Aorta (tissue), 5 donors: ENCODE measurements at places on chromosomes 6 and 20. TPM values are rescaled to one million over a fixed set of nuclear protein-coding genes. Genes with fewer than 3 reads are reported as not detected.
A peak's percentile ranks its signal among the peaks of the same experiment; 100 is the strongest.

GRCh38 chr6:22132656-22133055 lies 164.2 kb downstream of the PRL start:
- no peak overlapping the region for H3K4me3 ChIP-seq
- no peak overlapping the region for H3K27ac ChIP-seq

DNA sequence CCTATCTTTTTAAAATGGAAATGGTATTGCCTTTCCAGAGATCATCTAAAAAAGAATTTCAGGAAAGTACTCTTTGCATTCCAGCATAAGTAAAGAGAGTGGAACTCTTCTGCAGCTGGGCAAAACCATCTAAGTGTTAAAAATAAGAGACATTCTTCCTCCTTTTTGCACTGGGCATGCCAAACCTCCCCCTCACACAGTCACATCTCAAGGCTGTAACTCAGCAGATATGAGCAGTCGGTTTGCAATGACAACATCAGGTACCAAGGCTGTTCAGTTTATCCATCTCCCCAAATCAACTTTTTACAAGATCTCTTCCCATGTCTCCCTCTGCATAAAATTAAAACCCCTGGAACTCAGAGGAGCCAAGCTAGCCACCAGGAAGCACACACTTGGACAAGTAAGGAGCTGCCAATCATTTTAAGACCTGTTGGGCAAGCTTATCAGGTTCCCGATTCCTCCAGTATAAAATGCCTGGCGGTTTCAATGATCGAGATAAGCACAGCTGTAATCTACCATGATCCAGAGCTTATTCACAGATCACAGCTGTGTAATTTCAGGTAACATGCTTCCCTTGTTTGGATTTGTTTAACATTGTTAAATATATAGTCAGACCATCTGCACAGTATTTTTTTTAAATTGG lies 23.2 kb downstream of the ID4 start:
- no peaks in the 10 kb centered on the region for H3K36me3 ChIP-seq
- H3K4me1 ChIP-seq = no peaks in the 10 kb centered on the region
- no peak for DNase-seq

DNA sequence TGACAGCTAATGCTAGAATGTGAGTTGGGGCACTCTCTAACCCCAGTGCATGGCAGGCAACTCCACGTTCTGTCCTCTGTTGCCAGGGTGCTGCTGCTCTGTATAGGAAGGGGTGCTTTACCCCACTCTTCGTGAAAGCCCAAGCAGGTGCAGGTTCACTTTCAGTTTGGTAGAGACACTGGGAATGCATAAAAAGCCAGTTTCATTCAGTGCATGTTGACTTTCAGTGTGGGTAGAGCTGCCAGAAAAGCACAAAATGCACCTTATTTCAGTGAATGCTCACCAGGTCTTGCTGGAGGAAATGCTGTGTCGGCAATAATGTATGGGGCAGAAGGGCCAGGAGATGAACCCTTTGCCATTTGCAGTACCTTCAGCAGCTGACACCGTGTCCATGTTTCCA lies 62.1 kb upstream of the ADGRB3 start:
- H3K4me1 ChIP-seq = no peaks in the 10 kb centered on the region
- H3K27me3 ChIP-seq = no peaks in the 10 kb centered on the region
- no peak overlapping the region for H3K4me3 ChIP-seq
- H3K36me3 ChIP-seq = no peaks in the 10 kb centered on the region

GRCh38 chr6:163489584-163489983 lies 75.1 kb downstream of the QKI start:
- H3K36me3 ChIP-seq = no peaks in the 10 kb centered on the region
- no peak overlapping the region for H3K4me3 ChIP-seq
- no peaks in the 10 kb centered on the region for H3K27me3 ChIP-seq
- H3K27ac ChIP-seq = no peak overlapping the region
- no peak for DNase-seq

DNA sequence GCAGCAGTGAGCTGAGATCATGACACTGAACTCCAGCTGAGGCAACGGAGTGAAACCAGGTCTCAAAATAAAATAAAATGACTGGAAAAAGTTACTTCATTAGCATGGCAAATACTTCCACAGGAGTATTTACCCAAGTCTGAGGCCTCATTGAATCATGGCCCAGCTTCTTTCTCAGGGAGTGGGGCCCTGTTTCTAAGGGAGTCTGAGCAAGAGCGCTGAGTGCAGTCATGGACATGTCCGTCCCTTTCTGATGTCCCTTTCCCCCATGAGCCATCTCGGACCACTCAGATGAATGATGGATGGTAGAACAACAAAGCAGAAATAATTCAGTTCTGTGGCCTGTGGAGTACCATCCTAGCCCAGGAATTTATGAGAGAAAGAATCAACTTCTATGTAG lies 7.8 kb upstream of the DTD1 start:
- H3K36me3 ChIP-seq = no peaks in the 10 kb centered on the region
- H3K4me3 ChIP-seq = no peak overlapping the region
- H3K4me1 ChIP-seq = no peaks in the 10 kb centered on the region
- no peak for DNase-seq
- no peaks in the 10 kb centered on the region for H3K27me3 ChIP-seq

DNA sequence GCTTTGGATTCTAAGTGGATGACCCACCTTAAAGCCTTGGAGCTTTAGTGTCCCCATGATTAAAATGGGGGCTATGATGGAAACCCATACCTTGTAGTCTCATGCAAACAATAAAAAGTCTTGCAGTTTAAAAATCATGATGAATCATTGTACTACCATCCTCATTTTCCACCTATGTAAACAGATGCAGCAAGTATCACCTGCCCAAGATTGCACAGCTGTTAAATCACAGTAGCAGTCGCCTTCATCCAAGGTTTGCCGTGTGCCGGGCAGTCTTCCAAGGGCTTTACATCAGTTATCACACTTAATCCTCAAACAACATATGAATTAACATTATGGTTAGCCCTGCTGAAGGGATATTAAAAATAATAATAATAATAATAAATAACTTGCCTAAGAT lies 210.3 kb downstream of the FOXA2 start:
- H3K4me1 ChIP-seq = no peaks in the 10 kb centered on the region
- no peak overlapping the region for H3K4me3 ChIP-seq
- DNase-seq = no peak
- H3K27me3 ChIP-seq = no peaks in the 10 kb centered on the region

GRCh38 chr6:16129623-16130401 lies 926 bp downstream of the MYLIP start:
- peaks cover 3% of the 10 kb centered on the region for H3K4me1 ChIP-seq
- H3K27me3 ChIP-seq = peaks cover 2% of the 10 kb centered on the region
- peak overlapping the region; percentile 90 for H3K4me3 ChIP-seq
- peak overlapping the region; percentile 79 for H3K27ac ChIP-seq

- no peaks in the 10 kb centered on the region for H3K36me3 ChIP-seq
- no peaks in the 10 kb centered on the region for H3K4me1 ChIP-seq
- H3K27me3 ChIP-seq = no peaks in the 10 kb centered on the region
- H3K4me3 ChIP-seq = no peak overlapping the region
Observed at GRCh38 chr6:106318851-106319250, 6.7 kb downstream of the ATG5 start.

DNA sequence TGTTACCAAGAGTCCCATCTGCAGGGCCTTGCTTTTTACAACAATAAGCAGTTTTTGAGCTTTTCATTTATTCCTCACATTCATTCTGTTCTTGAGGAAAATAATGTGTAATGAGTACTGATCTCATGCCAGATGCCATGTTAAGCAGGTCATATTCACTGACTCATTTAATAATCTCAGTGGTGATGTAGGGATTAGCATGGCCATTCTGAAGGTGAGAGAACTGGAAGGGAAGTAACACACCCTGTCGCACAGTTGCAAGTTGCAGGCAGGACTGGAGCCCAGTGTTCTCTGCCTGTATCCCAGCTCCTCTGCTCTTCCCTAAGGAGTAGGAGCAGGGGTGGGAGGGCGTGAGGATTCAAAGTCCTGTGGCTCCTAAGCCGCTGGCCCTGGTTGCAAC lies 5.6 kb downstream of the PCIF1 start:
- H3K4me1 ChIP-seq = no peaks in the 10 kb centered on the region
- H3K27me3 ChIP-seq = no peaks in the 10 kb centered on the region
- no peak for DNase-seq
- H3K4me3 ChIP-seq = no peak overlapping the region

- H3K27me3 ChIP-seq = no peaks in the 10 kb centered on the region
- H3K27ac ChIP-seq = no peak overlapping the region
- H3K4me1 ChIP-seq = no peaks in the 10 kb centered on the region
- no peak overlapping the region for H3K4me3 ChIP-seq
Observed at GRCh38 chr6:36577301-36577700, 16.9 kb upstream of the SRSF3 start.

DNA sequence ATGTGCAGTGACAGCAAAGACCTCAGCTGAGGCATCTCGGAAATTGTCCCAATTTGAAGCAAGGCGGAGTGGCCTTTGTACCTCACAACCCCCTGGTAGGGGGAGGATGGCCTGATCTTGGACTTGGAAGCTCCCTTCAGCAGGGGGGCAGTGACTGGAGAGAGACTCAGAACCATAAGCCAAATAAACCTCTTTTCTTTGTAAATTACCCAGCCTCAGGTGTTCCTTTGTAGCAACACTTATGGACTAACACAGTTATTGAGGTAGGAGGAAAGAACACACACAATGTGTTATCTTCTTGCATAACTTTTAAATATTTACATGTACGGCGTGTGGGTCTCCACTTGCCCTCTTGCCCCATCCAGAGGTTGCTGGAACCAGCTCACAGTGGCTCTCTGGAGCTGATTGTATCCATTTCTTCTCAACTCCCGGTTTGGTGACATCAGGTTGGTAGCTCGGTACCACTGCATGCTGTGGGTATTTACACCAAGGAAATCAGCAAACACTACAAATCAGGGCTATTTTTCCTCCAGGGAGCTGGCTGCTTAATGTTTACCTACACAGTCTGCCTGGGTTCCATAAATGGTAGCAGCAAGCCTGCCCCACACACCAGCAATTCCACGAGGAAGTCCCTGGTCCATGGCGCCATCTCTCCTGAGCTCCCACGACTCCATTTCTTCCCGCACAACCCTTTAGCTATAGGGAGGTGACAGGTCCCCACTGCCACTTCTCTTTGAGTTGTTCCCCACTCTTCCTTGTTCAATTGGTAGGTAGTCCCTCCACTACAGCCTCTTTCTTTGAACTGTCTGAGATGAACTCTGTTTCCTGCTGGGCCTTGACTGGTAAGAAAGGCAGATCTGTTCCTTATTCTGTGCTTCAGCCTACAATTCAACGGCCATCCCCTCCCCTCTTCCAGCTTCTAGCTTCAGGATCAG lies 54.3 kb upstream of the TASP1 start:
- H3K4me3 ChIP-seq = no peak overlapping the region
- no peaks in the 10 kb centered on the region for H3K4me1 ChIP-seq
- H3K27me3 ChIP-seq = no peaks in the 10 kb centered on the region
- no peak for DNase-seq
- no peak overlapping the region for H3K27ac ChIP-seq

DNA sequence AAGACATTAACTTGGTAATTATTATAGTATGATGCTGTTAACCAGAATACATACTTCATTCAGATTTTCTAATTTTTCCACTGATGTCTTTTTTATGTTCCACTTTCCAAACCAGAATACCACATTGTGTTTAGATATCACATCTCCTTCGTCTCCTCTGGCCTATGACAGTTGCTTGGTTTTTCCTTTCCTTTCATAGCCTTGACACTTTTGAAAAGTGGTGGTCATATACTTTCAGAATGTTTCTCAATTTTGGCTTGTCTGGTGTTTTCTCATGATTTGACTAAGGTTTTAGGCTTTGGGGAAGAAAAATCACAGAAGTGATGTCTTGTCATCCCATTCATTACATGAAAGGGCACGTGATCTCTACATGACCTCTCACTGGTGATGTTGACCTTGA lies 24.3 kb upstream of the RIMS4 start:
- no peak for DNase-seq
- peaks cover 2% of the 10 kb centered on the region for H3K4me1 ChIP-seq
- H3K4me3 ChIP-seq = no peak overlapping the region
- no peaks in the 10 kb centered on the region for H3K36me3 ChIP-seq
- H3K27me3 ChIP-seq = no peaks in the 10 kb centered on the region

DNA sequence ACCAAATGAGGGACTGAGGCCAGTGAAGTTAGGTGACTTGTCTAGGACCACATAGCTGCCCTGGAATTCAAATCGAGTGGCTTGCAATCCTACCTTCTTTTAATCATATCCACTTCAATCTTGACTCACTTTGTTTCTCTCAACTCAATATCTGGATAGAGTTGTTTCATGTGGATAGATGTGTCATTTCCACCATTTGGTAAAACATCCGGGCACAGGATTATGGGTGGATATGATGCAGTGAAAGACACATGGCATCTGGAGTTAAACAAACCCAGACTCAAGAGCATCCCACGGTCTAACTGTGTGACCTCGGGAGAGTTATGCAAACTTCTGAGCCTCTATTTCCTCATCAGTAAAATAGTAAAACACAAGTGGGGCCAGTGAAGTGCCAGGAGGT lies 103.6 kb upstream of the CNKSR3 start:
- H3K27me3 ChIP-seq = no peaks in the 10 kb centered on the region
- H3K27ac ChIP-seq = no peak overlapping the region
- H3K36me3 ChIP-seq = no peaks in the 10 kb centered on the region
- no peaks in the 10 kb centered on the region for H3K4me1 ChIP-seq

GRCh38 chr6:16803294-16804200 lies 42.3 kb upstream of the ATXN1 start:
- no peak overlapping the region for H3K27ac ChIP-seq
- no peak overlapping the region for H3K4me3 ChIP-seq
- H3K27me3 ChIP-seq = no peaks in the 10 kb centered on the region
- H3K4me1 ChIP-seq = no peaks in the 10 kb centered on the region
- no peaks in the 10 kb centered on the region for H3K36me3 ChIP-seq

DNA sequence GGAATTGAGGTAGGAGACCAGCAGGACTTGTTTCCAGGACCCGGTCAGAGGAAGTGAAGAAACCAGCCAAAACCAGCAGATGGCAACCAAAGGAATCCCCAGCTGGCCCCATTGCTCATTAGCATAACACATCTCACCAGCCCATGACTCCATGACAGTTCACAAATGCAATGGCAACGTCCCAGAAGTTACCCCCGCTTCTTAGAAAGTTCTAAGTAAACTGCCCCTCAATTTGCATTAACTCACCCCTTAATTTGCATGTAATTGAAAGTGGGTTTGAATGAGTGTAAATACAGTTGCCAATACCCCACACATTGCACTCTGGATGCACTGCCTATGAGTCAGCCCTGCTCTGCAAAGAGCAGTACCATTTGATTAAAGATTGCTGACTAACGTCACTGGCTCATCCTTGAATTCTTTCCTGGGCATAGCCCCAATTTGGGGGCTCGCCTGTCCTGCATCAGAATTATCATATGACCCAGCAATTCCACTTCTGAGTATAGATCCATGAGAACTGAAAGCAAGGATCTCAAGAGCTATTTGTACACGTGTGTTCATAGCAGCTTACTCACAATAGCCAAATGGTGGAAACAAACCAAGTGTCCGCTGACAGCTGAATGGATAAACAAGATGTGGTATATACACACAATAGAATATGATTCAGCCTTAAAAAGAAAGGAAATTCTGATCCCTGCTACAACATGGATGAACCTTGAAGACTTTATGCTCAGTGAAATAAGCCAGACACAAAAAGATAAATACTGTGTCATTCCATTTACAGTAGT lies 36.4 kb downstream of the MYLK4 start:
- no peak overlapping the region for H3K27ac ChIP-seq
- H3K4me3 ChIP-seq = no peak overlapping the region
- H3K4me1 ChIP-seq = no peaks in the 10 kb centered on the region
- no peak for DNase-seq

Gene ADGB
- total RNA-seq = 0.18 TPM
